Ureter (tissue), 1 donor: ENCODE measurements at places on chromosomes 16 and 17.

- DNase-seq: peak; percentile 80
Measured at GRCh38 chr16:56643080-56643778, 4.8 kb downstream of the MT1A start.

DNA sequence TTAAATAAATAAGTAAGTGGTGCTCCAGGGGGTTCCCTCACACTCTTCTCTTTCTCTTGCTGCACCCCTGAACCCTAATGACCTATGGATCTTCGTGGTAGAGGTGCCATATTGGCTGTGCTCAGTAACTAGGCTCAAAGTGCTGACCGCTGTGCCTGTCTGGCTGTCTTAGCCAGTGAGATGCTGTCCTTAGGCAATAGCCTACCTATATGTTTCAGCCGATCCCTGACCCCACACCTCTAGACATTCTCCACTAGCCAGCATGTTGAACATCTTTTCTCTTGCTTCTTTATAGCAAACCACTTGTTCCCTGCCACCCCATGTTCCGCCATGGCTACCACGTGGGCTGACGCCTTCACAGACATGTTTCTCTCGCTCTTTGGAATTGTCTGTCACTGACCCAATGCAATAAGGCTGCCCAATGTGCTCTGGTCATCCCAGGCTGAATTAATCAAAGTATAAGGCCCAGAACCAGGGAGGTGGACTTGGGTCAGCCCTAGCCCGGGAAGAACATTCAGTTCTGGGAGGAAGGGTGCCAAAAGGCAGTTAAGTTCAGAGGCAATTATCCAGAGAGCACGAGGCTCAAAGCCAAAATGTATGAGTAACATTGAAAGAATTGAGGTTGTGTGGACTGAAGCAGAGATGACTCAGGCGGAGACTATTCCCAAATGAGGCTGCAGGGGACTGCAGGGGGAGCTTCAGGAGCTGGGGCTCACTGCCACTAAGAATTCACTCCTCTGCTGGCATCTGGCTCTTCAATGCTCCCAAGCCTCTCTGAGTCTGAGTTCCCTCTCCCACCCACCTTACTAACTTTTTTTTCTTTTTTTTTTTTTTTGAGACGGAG, 28.7 kb upstream of the TNRC6A start:
- peak; percentile 89 for DNase-seq

GRCh38 chr16:87423429-87423828, 31.3 kb downstream of the MAP1LC3B start:
- no peak for DNase-seq

GRCh38 chr16:83335076-83335475, 472.7 kb upstream of the HSBP1 start:
- DNase-seq: no peak

GRCh38 chr17:30005709-30006320, 64.4 kb downstream of the EFCAB5 start:
- DNase-seq: no peak

DNA sequence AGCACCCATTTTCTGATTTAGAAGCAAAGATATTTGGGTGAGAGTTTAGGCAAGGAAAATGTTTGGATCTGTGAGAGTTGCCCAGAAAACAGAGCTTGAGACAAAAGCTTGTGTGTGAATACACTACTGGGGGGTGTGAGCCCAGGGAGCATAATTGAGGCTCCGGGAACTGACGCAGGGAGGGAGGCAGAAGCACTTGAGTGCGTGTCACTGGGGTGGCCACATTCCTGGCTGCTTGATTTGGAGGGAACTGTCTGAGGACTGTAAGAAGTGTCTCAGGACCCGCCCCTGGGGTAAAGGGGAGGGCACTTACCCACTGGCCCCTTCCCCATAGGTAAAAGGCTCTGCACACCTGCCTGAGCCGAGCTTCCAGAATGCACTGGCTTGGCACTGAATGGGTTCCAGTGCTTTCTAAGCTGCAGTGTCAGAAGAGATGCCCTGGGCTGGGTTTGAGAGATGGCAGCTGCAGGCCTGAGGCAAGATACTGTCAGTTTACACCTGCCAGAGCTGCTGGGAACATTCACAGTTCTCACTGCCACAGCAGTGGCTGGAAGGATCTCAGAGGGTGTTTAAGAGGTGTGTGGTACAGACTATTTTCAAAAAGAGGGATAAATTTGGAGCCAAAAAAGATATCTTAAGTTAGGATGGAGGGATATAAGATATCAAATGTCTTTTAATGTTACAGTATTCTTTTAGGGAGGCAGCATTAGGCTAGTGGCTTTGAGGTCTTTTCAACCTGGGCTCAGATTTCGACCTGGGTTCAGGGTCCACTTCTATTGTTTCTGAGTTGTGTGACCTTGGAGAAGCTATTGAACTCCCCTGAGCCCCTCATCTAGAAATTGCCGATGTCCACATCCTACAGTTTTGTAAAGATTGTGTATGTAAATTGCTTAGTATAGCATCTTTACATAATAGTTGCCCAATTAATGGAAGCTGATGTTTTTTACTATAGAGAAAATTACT, 6.9 kb upstream of the TEX2 start:
- no peak for DNase-seq

GRCh38 chr16:17723531-17724134, 252.9 kb upstream of the XYLT1 start:
- DNase-seq: no peak

GRCh38 chr17:56899403-56899802, 14.4 kb downstream of the TRIM25 start:
- DNase-seq: peak; percentile 8

DNA sequence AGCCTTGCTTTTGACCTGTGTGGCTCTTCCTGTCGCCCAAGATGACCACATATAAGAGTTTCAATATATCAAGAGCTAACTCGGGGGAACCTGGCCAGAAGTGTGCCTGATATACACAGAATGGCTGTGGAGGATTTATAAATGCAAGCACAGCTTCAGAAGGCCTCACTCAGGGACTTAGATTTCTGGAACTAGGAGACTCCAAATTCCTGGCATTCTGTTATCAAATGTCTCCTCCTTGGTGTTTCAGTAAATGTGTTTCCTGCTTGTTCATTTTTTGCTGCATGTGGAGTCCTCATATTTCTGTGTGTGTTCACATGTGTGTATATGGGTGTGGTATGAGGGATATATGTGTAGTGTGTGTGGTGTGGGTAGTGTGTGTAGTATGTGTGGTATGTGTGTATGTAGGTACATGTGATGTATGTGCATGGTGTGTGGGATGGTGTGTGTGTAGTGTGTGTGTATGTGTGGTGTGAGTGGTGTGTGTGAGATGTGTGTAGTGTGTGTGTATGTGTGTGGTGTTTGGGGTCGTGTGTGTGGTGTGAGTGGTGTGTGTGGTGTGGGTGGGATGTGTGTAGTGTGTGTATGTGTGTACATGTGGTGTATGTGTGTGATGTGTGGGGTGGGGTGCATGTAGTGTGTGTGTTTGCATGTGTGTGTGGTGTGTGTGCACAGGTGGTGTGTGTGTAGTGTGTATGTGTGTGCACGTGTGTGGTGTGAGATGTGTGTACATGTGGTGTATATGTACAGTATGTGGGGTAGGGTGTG, 981 bp upstream of the CD300H start:
- DNase-seq: no peak

GRCh38 chr16:47779201-47780016, 318.3 kb downstream of the PHKB start:
- no peak for DNase-seq

- DNase-seq: no peak
Measured at GRCh38 chr17:81396722-81397313, 1.6 kb downstream of the BAHCC1 start.

DNA sequence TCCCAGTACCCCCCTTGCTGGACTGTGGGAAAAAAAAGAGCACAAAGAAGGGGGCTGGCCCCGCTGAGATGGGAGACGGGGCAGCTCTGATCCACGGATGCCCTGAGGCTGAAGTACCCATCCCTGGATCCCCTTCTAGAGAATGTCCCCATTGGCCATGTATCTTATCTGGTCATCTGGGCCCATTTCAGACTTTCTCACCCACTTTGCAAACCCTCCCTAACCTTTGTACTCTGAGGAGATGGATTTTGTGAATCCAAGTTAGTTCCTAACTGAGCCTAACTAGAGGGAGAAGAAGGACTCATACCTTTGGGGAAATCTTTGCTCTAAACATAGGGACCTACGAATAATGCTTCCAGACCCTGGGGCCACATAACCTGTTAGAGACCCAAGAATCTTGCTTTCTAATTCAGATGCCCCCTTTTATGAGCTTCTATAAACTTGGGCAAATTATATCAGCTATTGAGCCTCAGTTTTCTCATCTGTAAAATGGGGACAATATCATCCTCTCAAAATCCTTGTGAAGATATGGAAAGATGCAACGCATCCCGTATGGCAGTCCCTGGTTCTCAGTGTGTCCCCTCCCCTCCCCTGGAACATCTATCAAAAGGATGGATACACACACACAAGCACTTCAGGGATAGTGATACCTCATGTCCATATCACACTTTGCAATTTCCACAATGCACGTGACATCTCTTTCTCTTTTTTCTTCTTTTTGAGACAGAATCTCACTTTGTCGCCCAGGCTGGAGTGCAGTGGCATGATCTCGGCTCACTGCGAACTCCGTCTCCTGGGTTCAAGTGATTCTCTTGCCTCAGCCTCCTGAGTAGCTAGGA, 16.8 kb upstream of the FZD2 start:
- no peak for DNase-seq

GRCh38 chr16:87145181-87146176, 171.7 kb downstream of the C16orf95 start:
- no peak for DNase-seq

DNA sequence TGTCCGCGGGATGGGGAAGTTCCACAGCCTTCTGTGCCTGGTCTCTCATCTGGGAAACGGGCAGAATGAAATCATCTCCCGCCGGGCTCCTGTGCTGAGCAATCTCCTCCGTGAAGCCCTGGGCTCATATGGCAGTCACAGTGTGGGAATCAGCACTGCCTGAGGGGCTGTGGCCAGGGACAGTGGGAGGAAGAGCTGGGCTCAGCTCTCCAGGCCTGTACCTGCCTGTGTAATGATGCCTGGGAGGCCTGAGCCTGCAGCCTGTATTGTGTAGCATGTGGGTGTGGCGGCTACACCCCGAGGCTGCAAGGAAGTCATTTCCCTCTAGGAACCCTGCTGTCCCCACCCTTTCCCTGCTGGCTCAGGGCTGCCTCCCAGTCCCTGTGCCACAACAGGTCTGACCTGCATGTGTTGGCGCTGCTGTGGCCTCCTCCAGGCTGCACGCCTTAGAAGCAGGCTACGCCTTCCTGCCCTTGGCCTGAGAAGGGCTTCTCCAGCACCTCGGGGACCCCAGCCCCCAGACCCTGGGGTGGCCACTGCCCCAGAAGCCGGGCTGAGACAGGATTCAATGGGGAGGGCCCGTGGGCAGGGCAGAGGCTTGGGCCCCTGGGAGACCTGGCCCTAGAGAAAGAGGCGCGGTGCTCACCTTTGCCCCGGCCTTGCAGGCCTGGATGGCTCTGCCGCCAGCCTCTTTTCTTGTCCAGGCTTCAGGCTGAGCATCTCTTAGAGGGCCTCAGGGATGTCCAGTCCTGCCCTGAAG, 2.1 kb downstream of the ITGB4 start:
- DNase-seq: peak; percentile 86

- no peak for DNase-seq
Measured at GRCh38 chr16:47045459-47045858, 72.0 kb upstream of the DNAJA2 start.

GRCh38 chr17:42673885-42674754, 2.7 kb downstream of the PLEKHH3 start:
- peak; percentile 73 for DNase-seq

DNA sequence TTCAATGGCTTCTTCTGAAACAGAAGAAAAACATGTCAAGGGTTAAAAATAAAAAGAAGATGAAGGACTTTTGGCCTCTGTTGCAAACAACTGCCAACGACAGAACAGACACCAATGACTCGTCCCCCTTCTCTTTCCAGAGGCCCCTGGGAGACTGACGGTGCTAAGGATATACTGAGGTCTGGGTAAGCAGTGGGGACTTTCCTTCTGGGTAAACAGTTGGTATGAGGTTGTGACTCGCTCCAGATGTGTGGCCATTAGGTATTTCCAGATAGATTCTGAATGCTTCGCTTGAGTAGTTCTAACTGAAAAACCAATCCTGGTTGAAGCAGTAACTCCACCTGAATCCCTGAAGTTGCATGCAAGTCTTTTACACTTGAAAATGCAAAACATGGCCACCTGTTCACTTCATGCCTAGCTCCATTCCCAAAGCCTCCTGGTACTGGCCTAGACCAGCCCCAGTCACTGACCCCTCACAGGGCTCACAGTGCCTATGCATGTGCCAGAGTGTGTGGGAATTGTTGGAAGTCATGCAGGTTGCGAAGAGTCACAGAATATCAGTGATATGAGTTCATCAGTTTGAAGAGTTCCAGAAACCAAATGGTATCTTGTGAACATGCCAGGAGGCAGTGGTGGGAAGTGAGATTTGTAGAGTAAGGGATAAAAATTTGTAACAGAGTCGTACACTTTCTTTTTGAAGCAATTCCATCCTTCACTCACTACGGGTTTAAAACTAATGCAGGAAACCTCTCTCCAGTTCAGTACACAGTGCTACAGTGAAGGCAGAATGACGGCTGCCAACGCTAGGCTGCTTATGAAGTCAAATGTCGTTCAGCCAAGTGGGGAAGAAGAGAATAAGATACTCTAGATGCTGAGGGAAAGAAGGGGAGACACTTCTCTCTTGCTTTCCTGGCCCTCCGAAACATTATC, 217.8 kb downstream of the ZFHX3 start:
- no peak for DNase-seq

DNA sequence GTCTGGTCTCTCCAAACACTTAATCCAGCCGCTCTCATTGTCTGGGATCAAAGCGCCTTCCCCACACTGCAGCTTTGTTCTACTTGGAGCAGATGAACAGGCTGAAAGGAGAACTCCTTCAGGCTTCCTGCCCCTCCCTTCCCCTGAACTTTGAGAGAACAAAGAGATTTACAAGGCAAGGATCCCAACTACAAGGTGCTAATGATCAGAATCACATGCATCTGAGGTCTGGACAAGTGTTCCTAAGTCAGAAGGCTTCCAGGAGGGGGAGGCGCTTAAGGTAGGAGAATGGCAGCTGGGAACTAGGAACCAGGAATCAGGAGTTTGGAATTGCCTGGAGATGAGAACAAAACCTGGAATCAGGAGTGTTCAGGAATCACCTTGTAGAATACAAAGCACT, 606.3 kb upstream of the CDH11 start:
- no peak for DNase-seq

- DNase-seq: no peak
Measured at GRCh38 chr16:17154981-17155380, 315.8 kb downstream of the XYLT1 start.

GRCh38 chr17:52041123-52041617, 117.3 kb downstream of the CA10 start:
- no peak for DNase-seq

- no peak for DNase-seq
Measured at GRCh38 chr17:77209330-77209748, 68.6 kb downstream of the SEC14L1 start.

GRCh38 chr16:85602402-85603202, 10.5 kb upstream of the GSE1 start:
- DNase-seq: no peak

DNA sequence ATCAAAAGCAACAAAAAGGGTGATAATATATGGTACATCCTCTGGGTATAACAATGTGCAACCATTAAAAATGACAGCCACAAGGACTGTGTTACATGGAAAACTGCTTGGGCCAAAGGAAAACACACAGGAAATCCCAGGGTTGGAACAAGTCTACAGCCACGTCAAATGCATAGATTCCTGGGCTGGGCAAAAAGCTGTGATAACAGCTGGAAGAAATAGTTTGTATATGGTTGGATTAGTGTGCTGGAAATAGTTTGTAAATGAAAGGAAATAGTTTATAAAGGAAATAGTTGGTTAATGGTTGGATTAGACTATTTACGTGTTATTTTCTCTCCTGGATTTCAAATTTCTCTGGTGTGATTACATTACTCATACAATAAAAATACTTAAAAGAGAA, 2.6 kb downstream of the HSD17B2 start:
- DNase-seq: no peak

- no peak for DNase-seq
Measured at GRCh38 chr16:27985981-27986380, 77.5 kb downstream of the GSG1L start.
